ENCODE measurements at places on chromosomes 12 and 14.

DNA sequence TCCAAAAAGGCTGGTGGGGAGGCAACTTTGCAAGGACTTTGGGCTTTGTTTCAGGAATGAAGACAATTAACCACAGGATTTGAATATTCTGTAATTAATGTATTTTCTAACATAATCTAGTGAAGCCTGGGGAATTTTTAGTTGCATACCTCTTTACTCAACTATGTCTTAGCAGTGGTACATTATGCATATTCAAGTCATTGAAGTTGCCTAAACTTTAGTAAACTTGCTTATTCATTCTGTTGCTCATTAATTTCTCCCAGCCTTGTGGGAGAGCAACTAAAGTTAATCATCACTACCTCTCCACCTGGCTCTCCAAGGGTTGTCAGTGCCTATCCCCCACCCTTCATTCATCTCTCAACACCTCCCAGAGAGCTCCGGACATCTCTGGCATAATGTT lies 54.2 kb downstream of the IFNG-AS1 start:
- no peak for DNase-seq

GRCh38 chr14:91947475-91948184 lies at the start of gene FBLN5:
FBLN5 (minus strand) TSS chr14:91947694; CDS start chr14:91947229, 465 bp downstream.
- DNase-seq = peak; percentile 51

DNA sequence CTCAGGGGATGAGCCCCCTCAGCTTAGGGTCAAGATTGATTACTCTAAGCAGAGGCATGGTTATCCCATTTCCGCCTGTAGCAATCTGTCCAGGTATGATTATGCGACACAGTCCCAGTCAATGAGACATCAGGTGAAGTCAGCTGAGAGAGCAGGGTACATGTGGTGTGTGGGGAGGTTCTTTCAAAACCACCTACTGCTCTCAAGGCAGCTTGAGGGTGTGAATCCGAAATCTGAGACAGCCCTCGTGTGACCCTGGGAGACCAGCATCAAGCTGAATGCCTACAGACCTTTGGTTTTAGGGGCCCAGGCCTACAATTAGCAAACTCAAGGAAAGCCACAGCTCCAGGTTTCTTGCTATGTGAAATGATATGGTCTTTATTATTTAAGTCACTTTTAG lies 275.7 kb downstream of the ITPR2 start:
- DNase-seq = no peak

- no peak for DNase-seq
These were observed 108.7 kb downstream of the CALM1 start for GRCh38 chr14:90505531-90505930.

GRCh38 chr14:106610691-106611090 lies 1084.3 kb downstream of the TMEM121 start:
- DNase-seq = no peak

DNA sequence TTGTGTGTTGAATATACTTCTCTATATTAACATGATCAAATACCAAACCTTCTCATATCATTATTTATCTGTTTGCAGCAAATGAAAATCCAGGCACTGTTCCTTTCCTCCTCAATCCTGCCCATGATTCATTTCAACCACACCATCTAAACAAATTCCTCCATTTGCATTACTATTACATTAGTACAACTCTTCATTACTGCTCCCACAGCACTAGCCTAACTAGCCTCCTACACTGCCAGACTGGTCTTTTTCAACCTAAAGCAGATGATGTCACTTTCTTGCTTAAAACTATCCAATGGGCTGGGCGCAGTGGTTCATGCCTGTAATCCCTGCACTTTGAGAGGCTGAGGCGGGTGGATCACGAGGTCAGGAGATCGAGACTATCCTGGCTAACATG lies 117.3 kb upstream of the MYF6 start:
- no peak for DNase-seq

- no peak for DNase-seq
These were observed 92.2 kb upstream of the ATF7IP start for GRCh38 chr12:14272956-14273912.

DNA sequence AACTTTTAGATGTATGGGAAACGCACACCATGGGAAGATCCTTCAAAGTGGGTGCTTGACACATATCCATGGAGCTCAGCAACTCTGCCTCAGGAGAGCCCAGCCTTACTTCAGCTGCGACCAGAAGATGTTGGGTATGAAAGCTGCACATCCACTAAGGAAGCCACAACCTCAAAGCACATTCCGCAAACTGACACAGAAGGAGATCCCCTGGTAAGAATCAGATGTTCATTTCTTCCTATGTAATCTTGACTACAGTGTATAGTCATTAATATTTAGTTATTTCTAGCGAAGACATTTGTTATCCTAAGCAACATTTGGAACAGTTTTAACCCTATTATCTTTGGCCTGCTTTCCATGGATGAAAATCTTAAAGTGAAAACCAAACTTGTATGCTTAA lies 374.2 kb downstream of the NAV3 start:
- DNase-seq = no peak

- no peak for DNase-seq
These were observed 142.9 kb upstream of the BTG1 start for GRCh38 chr12:92288561-92288960.

DNA sequence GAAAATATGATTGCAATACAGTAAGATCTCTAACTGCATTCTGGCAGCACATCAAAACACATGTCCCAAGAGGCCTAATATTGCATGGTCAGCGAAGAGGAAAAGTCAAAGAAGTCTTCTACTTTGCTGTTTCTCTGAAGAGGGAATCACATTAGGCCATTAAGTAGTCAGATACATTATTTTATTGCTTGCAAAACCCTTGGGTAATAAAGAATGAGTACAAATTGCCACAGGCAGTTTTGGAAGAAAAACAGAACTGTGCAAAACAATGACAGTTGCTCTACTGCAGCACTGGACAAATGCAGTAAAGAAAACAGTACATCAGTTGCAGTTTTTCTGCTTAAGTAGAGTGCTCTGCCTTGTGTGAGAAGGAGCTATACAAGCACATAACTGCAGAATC lies 211.9 kb downstream of the MED13L start:
- DNase-seq = no peak

GRCh38 chr14:59316151-59316830 lies 127.8 kb downstream of the DAAM1 start:
- DNase-seq = no peak

- DNase-seq = no peak
These were observed 389.9 kb upstream of the GARIN6 start for GRCh38 chr12:99257672-99258071.

GRCh38 chr12:55849616-55850343 lies 7.0 kb upstream of the MMP19 start:
- DNase-seq = no peak

DNA sequence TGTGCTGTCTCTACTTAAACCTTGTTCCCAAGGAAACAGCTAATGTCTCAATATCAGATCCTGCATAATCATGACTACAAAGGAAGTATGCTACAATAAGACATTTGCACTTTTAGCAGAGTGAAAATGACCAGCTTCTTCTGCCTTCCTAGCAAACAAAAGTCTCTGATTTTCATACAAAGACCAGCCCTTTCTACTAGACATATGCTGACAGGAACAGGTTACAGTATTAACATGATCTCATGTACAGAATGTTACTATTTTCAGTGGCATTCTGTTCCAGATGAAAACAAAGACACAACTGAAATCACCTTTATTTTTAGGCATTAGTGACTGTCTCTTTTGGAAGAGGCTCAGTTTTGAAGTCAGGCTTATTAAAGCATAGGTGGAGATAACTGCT lies 228.6 kb downstream of the MED13L start:
- no peak for DNase-seq

GRCh38 chr12:43807386-43807785 lies 1.3 kb upstream of the TWF1 start:
- no peak for DNase-seq

DNA sequence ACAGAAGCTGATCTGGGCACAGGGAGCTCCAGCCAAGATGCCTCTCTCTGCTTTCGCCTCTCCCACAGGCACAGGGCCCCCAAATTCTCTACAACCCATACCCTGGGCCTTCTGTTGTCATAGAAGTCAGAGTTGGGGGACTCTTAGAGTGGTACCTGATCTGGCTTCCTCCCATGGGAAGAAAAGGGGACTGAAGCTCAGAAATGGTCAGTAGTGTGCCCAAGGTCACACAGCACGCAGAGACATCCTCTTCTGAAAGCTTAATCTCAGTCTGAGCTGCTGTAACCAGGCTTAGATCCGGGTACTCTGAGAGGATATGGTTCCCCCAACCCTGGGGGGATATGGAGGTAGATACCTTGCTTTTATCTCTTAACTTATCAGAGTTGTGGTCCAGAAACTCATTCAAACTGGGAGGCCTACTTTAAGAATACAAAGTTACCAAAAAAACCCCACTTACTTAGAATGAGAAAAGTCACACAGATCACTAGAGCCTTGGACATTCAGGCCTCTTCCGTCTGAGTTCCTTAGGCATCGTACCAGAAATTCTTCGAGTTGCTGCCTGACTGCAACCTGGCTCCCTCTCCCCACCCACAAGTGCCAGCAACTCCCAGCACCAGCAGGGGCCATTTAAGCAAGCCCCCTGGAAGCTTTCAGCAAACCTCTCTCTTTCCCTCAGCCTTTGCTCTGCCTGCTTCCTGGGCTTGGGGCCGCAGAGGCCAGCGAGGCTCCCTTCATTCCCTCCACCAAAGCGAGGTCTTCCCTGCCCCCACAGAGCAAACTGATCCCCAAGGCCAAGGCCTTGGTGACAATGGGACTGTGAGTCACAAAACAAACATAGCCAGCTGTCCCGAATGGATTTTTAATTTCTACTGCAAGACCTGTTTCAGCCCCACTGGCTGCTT lies 13.9 kb downstream of the KRT7 start:
- no peak for DNase-seq

- DNase-seq = no peak
These were observed 1.2 kb downstream of the FBRSL1 start for GRCh38 chr12:132491138-132491663.

- DNase-seq = no peak
These were observed 17.7 kb downstream of the TBK1 start for GRCh38 chr12:64469455-64470142.

DNA sequence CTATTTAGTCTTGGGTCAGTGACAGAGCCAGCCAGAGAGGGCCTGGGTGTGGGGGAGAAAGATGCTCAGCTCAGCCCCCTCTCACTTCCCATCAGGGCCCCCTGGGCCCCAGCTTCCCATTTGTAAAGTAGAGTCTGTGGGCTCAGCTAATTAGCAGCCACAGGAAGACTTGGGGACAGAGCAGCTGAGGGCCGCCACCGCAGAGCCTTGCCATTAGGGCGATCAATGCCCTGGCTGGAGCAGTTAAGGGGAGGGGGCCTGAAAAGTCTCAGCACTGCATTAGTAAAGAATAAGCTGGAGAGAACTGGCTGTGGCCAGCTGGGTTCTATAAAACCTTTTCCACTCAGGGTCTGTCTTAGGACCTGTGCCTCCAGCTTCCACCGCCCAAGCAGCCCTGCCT lies 2.7 kb downstream of the PLEKHD1 start:
- DNase-seq = no peak

Data from stimulated activated CD4-positive, alpha-beta T cell treated with anti-CD3 and anti-CD28 coated beads, Interleukin-4, amount 100 ng/mL, for 4 hours (primary cell).